Daoy (cell line): ENCODE measurements at places on chromosomes 11 and 22.

DNA sequence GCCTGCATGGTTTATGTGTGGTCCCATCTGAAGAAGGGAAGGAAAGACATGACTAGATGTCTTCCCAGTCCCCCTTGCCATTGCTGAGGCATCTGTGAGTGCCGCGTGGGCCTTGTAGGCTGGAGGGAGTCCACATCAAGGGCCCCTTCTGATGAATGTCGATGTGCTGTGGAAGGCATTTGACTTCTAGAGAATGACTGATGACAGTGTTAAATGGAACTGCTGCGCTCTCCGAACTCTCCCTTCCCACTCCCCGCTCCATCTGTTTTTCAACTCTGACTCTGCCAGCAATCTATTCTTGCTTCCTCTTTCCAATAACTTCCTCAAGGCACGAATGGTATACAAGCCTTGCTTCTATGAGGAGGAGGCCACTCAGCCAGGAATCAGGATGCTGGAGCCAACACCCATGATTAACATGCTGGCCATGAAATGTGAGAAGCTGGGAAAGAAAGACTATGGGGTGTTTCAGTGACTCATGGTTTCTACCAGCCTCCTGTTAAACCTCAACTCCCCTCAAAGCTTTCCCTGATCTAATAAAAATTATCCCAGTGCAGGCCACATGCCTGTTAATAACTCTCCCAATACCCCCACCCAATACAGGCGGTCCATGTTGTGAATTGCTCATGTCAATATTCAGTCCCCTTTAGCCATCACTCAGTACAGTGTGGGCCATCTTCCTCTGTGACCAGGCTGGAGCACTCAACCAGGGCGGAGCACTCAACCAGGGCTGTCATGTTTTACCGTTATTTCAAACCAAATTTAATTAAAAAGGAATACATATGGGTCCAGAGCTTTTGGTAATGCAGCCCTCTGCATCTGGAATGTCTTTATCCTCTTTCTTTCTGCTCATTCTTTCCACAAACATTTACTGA lies 46.4 kb upstream of the TBCEL start:
- DNase-seq = peak; percentile 85

GRCh38 chr11:101269990-101270660 lies 140.5 kb upstream of the PGR start:
- DNase-seq = no peak

- peak; percentile 79 for DNase-seq
Measured at GRCh38 chr22:35477911-35478582, 62.6 kb upstream of the RASD2 start.

- DNase-seq = peak; percentile 84
Measured at GRCh38 chr11:102226702-102227490, 90.4 kb upstream of the BIRC3 start.

DNA sequence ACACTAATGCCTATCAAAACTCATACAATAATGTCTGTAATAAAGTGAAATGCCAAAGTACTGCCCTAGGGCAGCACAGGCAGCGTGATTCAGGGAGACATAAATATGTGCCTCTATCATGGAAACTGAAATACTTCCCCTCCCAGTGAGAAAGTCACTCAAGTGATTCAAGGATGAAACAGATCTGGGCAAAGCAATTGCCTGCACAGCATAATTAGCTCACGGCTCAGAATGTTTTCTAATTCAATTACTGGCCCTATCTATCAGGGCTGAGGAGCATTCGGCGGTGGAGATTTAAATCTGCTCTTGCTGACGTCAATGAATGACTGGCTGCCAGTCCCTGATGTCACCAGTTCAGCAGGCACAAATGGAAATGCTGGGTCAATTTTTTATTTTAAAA lies 27.7 kb upstream of the PPP2R1B start:
- peak; percentile 9 for DNase-seq

GRCh38 chr22:43400449-43400848 lies 11.4 kb upstream of the MPPED1 start:
- no peak for DNase-seq

GRCh38 chr11:35282221-35282882 lies 137.0 kb downstream of the SLC1A2 start:
- DNase-seq = peak; percentile 40

GRCh38 chr22:45473626-45474237 lies 29.0 kb upstream of the FBLN1 start:
- DNase-seq = no peak
